ENCODE measurements at places on chromosomes 5 and 9.

- DNase-seq = no peak
Measured at GRCh38 chr5:160001457-160001856, 7.5 kb upstream of the TTC1 start.

GRCh38 chr5:78779771-78780616 lies 131.4 kb upstream of the LHFPL2 start:
- no peak for DNase-seq

- no peak for DNase-seq
Measured at GRCh38 chr9:4126184-4126865, 173.5 kb downstream of the GLIS3 start.

DNA sequence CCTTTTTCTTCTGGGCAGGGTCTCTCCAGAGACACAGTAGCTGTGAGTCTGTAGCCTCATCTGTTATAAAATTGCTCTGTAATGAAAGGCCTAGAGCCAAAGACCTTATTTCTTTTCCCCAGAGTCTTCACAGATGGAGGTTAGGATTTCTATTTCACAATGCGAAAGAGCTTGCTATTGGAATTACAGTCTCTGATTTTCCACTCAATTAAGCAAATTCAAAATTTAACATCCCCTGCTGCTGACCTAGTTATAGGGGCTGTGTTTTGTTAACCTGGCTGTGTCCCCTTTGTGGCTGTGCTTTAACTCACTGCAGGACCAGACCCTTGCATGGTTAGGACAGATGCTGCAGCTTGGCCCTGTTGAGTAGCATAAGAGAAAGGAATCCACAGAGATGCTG lies 190.3 kb upstream of the NMUR2 start:
- no peak for DNase-seq

GRCh38 chr5:168342151-168342825 lies 50.8 kb downstream of the WWC1 start:
- DNase-seq = no peak

- no peak for DNase-seq
Measured at GRCh38 chr9:116100711-116101121, 52.9 kb upstream of the PAPPA start.

DNA sequence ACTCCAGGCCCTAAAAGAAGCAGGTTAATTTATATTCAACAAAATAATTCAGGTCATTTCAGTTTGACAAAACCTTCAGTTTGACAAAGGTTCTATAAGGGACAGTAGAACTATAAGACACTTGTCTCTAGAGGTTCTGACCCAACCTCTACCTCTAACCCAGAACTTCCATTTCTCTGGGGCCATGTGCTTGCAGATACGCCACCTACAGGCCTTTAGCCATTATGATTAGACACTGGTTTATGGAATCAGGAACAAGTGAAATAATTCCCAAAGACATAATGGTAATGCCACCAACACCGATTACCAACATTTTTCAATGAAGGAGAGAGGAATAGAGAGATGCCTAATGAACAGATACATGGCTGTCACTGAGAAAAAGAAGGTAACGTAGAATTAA lies 733.9 kb downstream of the PRELID2 start:
- DNase-seq = no peak

DNA sequence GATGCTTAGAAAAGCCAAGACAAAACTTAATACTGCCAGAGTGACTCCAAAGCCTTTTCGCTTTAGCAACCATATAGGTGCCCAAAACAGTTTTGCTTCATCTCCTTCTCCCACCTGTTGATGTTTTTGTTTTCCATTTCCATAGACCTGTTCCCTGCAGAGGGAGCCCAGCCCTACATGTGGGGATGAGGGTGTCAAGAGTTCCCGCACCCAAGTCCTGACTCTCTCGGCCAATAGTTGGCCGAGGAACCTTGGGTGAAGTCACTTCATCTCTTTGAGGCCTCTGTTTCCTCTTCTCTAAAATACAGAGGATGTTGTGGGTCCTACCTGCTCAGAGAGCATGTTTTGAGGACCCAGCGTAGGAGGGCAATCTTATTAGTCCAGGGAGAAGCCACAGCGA lies 38.5 kb upstream of the LCP2 start:
- DNase-seq = no peak

DNA sequence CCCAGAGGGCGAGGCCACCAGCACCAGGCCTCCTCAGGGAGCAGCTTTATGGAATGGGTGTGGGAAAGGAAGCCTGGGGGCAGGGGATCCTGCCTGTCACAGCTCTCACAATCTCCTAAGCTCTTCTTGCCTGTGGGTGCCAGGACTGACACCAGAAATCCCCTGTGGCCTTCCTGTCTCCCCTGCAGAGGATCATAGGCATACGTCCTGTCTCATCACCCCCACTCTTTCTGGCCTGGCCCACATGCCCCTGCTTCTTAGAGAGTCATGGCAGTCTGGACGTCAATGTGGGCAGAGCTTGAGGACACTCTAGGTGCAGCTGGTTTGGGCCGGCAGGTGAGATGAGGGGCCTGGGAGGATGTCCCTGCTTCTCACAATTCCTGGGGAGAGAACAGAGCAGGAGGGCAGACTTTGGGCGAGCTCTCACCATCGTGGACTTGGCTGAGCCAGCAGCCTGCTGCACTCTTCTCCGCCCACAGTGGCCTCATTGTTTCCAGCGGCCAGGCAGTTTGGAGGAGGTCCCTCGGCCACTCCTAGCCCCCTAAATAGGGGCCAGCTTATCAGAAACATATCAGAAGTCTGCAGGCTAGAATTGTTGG lies 67.3 kb upstream of the ZFR start:
- DNase-seq = no peak

GRCh38 chr5:159208514-159209437 lies 577 bp downstream of the RNF145 start:
- DNase-seq = no peak

DNA sequence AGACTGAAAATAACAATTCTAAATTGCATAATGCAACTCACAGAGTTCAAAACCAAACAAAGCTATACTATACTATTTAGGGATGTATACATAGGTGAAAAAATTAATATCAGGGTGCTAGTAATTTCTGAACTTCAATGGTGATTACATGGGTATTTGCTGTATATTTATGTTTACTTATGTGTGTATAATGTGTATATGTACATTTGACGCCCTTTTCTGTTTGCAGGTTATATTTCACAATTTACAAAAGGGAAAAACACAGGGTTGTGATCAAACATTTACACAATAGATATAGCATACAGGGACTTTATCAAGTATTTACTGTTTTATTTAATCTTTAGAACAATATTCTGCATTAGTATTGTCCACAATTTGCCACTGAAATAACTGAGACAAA lies 184.0 kb downstream of the DENND1A start:
- DNase-seq = no peak

DNA sequence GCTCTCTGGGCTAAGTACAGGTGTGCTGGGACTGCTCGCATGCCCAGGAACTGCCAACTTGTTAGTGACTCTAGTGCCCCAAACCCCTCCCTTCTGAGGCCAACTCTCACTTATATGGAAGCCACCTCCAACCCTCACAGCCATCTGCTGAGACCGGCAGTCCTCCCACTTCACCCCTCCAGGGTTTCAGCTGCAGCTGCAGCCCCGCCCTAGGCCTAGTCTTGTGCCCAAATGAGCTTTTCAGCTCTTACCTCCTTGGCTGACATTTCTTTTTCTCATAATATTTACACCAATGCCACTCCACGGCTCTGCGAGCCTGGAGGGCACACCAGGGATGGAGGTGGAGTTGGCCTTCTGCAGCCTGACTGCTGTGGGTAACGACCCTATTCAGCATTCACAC lies 166.6 kb downstream of the ROR2 start:
- DNase-seq = no peak

GRCh38 chr9:109440797-109441287 lies 57.3 kb downstream of the PTPN3 start:
- no peak for DNase-seq

- no peak for DNase-seq
Measured at GRCh38 chr9:4514252-4515128, 24.2 kb downstream of the SLC1A1 start.

DNA sequence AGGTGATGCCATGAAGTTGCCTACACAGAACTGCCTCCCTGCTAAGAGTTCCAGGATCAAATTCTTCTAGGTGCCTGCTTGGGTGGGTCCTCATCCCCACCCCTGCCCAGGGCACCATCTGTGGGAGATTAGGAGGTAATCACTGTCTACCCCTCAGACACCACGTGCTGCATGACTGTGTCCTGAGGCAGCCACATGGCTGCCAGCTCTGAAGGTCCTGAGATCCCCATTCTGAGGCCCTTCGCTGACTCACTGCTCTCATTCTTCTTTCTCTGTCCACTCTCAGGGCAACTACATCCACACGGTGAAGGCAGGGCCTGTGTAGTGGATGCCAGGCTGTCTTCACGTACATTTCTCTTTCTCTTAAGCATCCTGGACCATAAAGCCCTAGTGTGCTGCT lies 222.9 kb upstream of the ANKRD55 start:
- DNase-seq = no peak

GRCh38 chr9:18665947-18666346 lies 192.0 kb downstream of the ADAMTSL1 start:
- no peak for DNase-seq

- no peak for DNase-seq
Measured at GRCh38 chr5:110561510-110561909, 165.0 kb downstream of the TMEM232 start.
